ENCODE measurements at places on chromosomes 5 and 9.

DNA sequence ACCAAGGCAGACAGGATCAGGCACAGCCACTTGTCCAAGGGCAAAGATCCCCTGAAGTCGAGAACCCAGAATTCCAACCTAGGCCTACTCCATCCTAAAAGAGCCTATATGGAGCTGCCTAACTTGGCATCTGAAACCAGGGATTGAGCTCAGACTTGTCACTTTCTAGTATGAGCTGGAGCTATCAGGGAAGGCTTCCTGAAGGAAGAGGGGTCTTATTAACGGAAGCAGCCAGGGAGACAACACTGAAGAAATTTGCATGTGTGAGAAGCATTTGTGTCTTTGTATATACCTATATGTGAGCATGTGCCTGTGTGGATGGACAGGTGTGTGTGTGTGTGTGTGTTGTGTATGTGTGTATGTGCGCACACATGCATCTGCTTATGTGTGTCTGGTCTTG lies 4.7 kb upstream of the AQP7 start:
- no peak for DNase-seq

- DNase-seq, result peak; percentile 73
Measured at GRCh38 chr9:95018099-95018936, 291.8 kb downstream of the AOPEP start.

DNA sequence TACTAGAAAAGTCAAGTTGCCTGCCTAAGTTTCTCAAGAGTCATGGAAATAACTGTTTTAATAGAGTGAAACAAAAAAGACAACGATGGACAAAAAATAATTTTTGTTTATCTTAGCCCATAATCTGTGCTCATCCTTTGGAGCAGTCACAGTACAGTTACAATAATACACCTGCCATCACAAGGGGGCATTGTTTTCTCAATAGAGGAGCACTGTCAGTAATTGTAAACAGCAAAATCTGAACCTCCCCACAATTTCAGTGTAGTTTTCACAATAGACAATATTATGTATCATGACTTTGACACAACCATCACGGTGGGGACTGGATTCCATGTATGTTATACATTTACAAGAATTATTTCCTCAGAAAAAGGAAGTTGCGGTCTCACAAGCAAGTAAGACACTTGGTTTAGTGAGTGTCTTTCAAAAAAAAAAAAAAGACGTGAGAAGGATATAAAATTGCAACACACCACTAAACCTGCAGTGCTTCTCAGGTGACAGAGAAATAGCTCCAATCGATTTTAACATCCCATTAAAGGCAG lies 586.3 kb downstream of the PTPRD start:
- DNase-seq, result no peak

- DNase-seq, result peak; percentile 28
Measured at GRCh38 chr9:107733523-107733894, 243.9 kb upstream of the KLF4 start.

- no peak for DNase-seq
Measured at GRCh38 chr5:172235132-172235780, 41.3 kb downstream of the EFCAB9 start.

GRCh38 chr5:137414112-137414755 lies 84.9 kb downstream of the SPOCK1 start:
- DNase-seq, result no peak

Data from ACHN (cell line).